GM03348 (cell line): ENCODE measurements at places on chromosomes 13 and 19.

DNA sequence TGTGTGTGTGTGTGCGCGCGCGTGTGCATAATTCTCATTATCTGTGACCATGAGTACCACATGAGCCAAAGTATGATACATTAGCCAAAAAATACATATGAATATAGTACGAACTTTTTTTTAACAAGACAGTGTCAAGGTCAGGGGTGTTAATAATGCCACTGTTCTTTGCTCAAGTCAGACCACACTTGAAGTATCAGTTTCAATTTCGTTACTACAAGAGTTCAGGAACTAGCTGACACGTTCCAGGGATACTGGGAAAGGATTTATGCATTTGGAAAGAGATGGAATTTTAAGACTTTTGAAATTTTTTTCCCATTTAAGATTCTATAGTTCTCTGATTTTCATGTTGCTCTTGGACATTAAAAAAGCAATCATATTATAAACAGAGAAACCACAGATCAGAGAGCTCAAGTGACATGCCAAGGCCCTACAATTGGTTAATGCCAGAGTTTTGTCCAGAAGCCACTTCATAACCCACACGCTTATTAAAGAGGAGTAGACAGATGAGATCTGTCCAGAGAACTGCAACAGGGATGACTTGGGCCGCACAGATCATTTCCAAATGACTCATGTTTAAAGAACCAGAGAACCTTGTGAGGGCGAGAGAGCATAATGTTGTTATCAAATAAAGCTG is 718.8 kb upstream of the SGCG start:
- peak; percentile 30 for DNase-seq

DNA sequence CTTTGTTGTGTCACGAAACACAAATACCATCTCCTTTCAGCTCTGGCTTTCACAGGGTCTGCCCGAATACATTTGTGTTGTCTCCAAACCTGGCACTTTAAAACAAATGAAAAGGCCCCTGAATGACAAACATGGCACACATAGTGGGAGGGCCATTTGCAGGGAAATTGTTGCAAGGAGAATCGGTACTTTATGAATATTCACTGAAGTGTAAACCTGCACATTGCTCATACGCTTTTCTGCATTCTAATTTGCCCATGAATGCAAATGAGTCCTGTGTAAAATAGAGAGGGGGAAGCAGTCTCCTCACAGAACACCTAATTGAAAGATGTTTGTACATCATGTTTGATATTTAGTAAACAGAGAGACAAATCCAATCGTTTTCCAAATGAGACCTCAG is 82.7 kb upstream of the PCDH8 start:
- DNase-seq: no peak

GRCh38 chr19:50777830-50778303 is 7.6 kb downstream of the GPR32 start:
- DNase-seq: no peak

DNA sequence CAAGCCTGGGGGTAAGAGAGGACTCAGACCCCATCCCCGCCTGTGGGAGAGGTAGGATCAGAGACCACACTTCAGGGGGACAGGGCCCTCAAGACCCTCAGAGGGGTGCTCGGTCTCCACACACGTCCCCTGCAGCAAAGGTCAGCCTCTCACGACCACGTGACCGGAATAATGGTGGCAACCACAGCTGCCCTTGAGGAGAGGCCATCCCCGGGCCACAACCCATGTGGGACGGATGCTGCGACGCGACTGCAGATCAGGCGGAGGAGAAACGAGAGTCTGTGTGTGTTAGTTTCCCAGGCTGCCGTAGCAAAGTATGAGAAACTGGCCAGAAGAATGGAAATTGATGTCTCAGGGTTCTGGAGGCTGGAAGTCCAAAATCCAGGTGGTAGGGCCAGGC is 8.9 kb downstream of the MED25 start:
- DNase-seq: no peak

DNA sequence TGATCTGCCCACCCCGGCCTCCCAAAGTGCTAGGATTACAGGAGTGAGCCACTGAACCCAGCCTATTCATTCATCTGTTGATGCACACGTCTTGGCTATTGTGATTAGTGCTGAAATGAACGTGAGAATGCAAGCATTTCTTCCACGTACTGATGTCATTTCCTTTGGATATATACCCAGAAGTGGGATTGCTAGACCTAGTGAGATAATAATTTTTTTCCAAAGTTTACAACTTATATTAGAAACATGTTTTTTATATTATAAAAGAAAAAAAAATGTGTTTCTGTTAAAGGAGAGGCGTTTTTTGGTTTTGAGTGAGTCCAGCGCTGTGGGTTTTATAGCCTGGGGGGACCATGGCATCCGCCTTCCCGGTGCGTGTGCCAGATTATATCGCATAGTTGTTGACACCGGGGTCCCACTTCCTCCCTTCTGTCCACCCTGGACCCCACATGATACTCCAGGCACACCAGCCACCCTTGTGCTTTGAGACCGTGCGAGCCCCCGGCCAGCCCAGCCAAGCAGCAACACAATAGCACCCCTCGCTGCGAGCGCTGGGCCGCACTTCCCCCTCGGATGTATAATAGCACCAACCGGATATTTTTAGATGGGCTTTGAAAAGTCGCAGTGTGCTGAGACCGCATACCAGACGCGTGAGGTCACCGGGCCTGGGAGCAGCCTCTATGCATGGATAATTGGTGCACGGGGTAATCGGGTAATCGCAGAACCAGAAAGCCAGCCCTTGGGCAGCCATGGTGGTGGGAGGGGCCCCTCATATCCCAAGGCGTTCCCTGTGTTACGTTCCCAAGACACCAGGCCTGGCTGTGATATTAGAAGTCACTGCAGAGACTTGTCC is 59.6 kb downstream of the MYO9B start:
- peak; percentile 95 for DNase-seq

GRCh38 chr13:30739761-30740642 is 4.7 kb downstream of the ALOX5AP start:
- DNase-seq: peak; percentile 65

- no peak for DNase-seq
Observed at GRCh38 chr19:40752257-40752781, 1.3 kb downstream of the SNRPA start.

GRCh38 chr19:42422901-42423461 is 4.2 kb downstream of the LIPE start:
- no peak for DNase-seq

DNA sequence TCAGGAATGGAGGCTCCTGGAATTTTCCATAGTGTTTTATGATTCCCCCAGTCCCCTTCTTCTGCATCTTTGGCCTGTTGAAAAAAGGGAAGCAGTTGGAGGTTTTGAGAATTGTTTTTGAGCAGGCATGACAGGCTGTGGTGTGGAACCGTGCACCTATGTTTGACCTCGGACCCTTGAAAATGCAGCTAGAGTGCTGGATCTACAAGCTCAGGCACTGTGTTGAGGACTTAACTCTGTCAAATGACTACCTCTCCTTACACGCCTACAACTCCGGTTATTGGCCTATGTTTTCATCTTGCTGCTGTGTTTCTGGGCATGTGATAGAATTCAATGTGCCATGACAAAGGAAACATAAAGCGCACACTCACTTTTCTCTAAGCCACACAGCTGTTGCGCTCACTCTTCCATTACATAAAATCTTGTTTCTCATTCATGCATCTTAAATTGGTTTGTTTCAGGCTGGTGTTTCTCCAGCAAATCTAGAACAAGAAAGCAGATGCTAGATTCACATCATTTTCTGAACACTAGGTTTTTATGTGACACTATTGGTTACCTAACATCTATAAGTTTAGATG is 616.6 kb downstream of the FGF9 start:
- no peak for DNase-seq

DNA sequence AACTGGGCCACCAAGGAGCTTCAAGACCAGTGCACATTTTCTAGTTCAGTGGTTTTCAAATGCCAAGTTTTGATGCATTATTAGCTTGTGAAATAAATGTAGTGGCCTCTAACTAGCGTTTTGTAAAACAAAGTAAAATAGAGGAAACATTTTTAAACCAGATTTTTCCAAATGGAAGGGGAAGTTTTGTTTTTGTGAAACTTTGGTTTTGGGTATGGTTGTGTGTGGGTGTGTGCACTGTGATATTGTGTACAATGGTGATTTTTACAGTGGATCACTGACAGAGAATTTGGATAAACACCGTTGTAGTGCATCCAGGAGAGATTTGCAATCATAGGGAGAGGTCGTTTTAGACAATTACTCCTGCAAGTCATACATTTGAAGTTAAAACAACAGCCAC is 108.9 kb downstream of the SLC7A1 start:
- DNase-seq: no peak

GRCh38 chr19:17254636-17255035 is 8.9 kb upstream of the NR2F6 start:
- no peak for DNase-seq

DNA sequence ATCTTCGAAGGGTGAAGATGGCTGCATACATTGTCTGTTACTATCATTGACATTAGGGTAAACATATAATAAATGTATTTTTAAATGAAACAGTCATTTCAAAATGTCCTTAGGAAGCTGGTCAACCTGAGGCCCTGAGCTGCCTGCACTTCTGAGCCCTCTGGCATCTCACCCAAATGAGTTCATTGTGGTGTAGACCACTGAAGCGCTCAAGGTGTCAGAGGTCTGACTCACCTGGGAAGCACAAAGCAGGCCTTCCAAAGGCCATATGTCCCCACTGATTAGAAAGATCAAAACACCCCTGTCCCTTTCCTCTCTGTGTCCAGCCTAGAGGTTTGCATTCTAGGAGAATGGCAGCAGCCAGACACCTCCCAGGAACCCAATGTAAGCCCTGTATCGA is 59.6 kb downstream of the COL4A2 start:
- DNase-seq: no peak

- no peak for DNase-seq
Observed at GRCh38 chr19:19570571-19570970, 32.5 kb downstream of the CILP2 start.

DNA sequence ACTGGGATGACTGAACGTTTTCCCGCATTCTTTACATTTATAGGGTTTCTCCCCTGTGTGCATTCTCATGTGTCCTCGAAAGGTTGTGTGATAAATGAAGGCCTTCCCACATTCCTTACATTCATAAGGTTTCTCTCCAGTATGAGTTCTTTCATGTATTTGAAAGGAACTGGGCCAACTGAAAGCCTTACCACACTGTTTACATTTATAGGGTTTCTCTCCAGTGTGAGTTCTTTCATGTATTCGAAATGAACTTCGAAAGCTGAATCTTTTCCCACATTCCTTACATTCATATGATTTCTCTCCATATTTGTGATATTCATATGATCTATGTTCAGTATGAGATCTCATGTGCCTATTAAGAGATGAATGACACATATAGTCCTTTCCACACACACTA is 19.4 kb downstream of the ZNF709 start:
- DNase-seq: no peak

- DNase-seq: peak; percentile 37
Observed at GRCh38 chr13:98447881-98448641, 128.8 kb downstream of the STK24 start.

DNA sequence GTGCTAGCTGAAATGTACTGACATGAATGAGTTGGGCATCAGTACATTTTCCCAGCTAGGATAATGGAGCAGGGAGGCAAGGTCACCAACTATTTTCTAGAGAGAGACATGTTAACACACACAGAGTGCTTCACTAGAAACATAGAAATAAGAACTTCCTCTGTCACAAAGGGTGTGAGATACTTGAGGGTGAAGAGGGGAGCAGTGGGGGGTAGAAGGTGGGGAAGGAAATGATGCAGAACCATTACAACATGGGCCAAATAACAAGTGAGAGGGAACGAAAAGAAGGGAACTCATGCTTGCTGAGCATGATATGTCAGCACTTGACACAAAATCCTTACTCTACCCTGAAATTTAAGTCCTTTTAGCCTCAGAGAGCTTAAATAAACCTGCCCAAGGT is 87.8 kb upstream of the RFC3 start:
- no peak for DNase-seq

DNA sequence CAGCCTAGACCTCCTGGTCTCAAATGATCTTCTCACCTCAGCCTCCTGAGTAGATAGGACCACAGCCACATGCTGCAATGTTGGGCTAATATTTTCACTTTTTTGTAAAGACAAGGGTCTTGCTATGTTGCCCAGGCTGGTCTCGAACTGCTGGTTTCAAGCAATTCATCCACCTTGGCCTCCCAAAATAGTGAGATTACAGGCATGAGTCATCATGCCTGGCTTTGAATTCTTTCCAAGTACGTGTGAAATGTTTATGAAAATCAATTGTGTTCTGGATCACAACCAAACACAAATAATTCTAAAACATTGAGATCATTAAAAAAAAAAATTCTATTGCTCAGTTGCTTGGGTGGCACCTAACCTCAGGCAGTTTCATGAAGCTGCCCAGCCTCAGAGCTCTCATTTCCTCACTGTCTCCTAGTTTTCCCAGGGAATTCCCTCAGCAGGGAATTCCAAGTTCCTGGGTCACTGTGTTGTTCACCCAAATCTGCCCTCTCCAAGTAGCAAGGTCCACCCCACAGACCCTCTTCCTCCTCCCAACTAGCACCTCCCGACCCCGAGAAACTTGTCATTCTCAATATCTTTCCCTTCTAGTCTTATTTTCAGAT is 44.8 kb downstream of the ING1 start:
- DNase-seq: peak; percentile 16

DNA sequence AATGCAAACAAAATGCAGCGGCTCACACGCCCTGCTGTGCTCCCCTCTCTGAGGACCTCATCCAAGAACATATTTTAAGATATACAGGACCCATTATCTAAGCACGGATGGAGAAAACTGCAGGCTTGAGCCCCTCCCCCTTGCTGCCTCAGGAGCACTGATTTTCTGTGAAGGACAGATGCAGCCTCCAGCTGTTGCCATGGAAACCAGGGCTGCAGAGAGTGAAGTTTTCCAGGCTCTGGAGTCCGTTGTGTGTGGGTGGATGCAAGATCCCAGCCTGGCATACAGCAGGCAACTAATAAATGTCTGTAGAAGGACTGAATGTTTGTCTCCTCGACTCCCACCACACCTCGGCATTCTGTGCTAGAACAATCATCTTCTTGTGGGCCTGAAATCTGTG is 105.6 kb upstream of the PEG3 start:
- no peak for DNase-seq
